ENCODE measurements at places on chromosomes 16 and 17.

DNA sequence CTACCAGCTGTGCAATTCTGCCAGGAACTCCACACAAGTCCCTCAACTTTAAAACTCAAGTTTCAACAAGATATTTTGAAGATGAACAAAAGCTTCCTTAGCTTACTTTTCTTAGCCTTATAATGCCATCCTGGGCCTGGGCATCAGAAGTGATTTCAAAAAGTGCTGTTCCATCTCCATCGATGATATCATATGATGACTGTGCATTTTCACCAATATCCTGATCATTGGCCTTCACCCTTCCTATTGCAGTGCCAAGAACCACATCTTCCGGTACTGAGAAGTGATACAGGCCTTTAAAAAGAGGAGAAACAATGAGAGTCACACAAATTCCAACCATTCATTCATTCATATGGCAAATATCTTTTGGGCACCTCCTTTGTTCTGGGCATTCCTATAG is 215.4 kb downstream of the CDH8 start:
- DNase-seq = no peak

DNA sequence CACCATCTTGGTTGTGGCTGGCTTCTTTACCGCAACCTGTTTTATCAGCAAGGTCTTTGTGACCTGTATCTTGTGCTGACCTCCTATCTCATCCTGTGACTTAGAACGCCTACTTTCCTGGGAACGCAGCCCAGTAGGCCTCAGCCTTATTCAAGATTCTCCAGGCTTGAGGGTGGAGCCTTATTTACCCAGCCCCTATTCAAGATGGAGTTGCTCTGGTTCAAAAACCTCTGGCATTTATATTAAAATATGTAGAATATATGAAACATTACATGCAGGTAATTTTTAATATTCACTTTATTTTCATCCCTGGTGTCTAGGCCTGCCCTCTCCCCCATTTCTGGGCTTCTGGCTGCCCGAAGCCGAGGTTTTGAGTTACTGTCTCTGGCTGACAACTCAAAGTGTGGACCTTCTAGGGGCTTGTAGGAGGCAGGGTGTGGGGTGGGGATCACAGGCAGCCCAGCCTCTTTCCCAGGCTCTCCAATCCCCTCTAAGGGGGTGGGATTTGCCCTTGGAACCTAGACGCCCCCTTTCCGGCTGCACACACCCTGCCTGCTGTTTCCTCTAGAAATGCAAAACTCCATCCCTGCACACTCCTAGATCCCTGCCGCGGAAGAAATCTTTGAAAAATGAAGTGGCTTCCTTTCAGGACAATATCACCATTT is 152.0 kb downstream of the KCNJ12 start:
- no peak for DNase-seq

- DNase-seq = no peak
Observed at GRCh38 chr17:28567604-28568003, 3.7 kb downstream of the PIGS start.

- no peak for DNase-seq
Observed at GRCh38 chr17:32110596-32110995, 31.7 kb upstream of the RHOT1 start.

DNA sequence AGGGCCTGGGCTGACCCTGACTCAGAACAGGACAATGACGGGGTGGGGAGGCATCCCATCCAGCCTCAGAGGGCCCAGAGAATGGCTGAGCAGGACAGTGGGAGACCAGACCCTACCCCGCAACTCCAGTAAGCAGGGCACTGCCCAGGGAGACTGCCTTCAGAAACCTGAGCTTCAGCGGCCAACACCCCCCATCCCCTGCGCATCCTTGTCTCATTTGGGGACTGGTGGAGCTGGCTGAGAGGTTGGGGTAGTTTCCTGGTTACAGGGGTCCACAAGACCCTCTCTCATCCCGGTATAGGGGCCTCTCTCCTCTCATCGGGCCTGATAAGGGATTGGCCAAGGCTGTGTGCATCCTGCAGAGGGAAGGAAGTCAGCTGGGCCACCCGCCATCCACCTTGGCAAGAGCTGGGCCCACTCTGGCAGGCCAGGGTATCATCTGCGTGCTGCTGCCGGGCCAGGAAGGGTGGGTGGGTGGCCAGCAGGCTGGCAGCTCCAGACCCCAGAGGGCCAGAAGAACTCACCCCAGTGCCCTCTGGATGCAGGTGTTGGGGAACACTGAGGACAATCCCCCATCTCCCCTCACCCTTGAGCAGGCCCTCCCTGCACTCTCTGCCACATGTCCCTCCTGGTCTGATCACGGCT is 229.1 kb downstream of the KATNIP start:
- no peak for DNase-seq

DNA sequence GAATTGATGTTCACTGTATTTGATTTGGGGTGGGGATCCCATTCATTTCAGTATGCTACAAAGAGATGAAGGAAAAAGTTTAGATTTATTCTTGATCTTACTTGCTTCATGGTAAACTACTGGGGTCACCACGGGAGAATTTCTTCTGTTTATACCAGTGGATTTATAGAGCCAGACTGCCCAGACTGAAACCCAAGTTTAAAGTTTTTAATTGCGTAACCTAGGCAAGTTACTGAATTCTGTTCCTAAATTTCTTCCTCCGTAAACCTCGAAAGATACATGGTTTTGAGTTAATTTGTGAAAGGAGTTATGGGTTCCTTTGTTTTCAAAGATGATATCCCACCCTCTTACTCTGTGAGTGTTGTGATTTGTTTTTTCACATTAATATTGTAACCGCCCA is 26.4 kb downstream of the PIGL start:
- DNase-seq = no peak

- no peak for DNase-seq
Observed at GRCh38 chr17:48754500-48755261, 26.1 kb upstream of the HOXB13 start.

- DNase-seq = no peak
Observed at GRCh38 chr16:70359552-70359951, 12.8 kb downstream of the DDX19A start.

DNA sequence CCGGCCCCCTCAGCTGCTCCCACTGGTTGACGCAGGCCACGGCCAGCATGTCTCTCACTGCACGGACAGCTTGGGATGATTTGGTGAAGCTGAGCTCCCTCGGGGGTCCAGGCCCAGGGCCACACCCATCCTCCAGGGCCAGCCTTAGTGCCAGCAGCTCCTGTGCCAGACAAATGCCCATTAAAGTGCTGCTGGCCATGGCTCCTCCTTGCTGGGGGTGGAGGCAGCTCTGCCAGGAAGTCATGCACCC is 2.5 kb downstream of the TRIM47 start:
- no peak for DNase-seq

GRCh38 chr17:3977387-3977786 is 13.2 kb upstream of the ATP2A3 start:
- DNase-seq = no peak

DNA sequence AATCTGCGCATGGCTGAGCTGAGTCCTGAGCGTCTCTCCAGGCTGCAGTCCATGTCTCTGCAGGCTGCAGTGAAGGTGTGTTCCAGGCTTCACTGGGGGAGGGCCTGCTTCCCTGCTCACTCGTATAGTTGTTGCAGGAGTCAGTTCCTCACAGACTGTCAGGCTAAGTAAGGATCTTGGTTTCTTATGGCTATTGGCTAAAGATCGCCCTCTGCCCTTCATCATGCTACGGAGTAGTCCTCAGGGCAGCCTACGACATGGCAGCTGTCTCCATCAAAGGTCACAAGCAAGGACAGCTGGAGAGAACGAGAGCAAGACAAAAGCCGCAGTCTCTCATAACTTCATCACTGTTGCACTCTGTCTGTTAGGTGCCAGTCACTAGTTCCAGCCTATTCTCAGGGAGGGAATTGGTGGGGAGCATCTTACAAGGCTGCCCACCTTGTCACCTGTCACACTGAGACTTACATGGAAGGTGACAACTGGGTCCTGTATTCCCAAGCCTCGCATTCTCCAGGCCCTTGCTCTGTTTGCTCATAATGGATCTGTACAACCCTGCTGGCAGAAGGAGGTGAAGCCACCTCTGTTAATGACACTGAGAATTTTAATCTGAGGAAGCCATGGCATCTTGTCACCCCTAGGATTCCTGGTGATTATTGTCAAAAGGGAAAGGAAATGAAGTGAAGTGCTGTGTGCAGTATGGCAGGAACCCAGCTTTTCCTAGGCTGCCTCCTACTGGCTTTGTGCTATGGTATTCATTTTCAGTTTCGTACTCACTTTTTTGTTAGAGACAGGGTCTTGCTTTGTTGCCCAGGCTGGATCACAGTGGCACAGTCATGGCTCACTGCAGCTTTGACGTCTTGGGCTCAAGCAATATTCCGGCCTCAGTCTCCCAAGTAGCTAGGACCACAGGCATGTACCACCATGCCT is 43.4 kb downstream of the MFSD11 start:
- DNase-seq = no peak

GRCh38 chr16:89361751-89362539 is 128.4 kb downstream of the ANKRD11 start:
- no peak for DNase-seq

- DNase-seq = no peak
Observed at GRCh38 chr16:68898026-68898425, 54.7 kb downstream of the TANGO6 start.

GRCh38 chr17:41184480-41184961 is at the start of gene KRTAP4-1:
Gene KRTAP4-1, minus strand, starts transcription at chr17:41184911. Its CDS starts 57 bp downstream, at chr17:41184854.
- no peak for DNase-seq

DNA sequence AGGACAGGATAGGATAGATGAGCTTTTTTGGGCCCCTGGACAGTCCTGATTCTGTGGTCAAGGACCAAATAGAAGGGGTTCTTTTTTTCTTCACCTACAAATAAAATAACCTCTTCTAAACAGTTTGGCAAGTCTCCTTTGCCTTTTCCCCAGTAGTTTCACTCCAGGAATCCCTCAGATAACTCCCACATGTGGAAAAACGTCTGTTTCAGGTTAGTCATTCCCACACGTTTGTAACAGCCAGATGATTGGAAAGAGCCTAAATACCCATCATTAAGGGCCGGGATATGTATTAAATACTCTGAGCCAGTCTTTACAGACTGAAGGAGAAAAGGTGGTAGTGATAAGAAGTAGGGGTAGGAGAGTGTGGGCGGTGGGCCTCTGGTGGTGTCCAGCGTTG is 58.3 kb downstream of the PLD6 start:
- DNase-seq = no peak

GRCh38 chr17:57138956-57139576 is 54.0 kb downstream of the AKAP1 start:
- DNase-seq = no peak

GRCh38 chr16:25868706-25869370 is 177.1 kb downstream of the HS3ST4 start:
- peak; percentile 19 for DNase-seq

DNA sequence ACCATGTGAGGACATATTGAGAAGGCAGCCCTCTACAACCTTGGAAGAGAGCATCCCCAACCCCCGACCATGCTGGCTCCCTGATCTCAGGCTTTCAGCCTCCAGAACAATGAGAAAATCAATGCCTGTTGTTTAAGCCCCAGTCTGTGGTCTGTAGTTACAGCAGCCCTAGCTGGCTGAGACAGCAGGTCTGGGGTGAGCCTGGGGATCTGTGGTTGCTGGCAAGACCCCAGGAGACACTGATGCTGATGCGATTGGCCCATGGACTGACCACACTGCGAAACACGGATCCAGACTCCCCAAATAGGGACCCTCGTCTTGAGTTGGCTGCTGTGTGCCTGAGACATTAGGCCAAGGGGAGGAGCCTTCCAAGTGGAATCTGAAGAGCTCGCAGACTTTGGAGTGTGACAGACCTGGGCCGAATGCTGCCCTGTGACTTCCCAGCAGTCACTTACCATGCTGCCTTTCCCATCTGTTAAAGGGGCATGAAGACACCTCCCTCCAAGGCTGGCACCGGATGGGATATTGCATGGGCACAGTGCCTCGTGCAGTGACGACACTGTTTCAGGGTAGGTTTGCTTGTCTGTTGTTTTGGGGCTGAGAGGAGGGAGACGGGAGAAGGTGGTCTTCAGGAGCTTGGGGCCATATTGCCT is 147.8 kb upstream of the RPL38 start:
- DNase-seq = peak; percentile 65

GRCh38 chr16:87674419-87674818 is 72.1 kb downstream of the JPH3 start:
- DNase-seq = no peak

GRCh38 chr17:27293359-27293897 is 486 bp upstream of the WSB1 start:
- no peak for DNase-seq

DNA sequence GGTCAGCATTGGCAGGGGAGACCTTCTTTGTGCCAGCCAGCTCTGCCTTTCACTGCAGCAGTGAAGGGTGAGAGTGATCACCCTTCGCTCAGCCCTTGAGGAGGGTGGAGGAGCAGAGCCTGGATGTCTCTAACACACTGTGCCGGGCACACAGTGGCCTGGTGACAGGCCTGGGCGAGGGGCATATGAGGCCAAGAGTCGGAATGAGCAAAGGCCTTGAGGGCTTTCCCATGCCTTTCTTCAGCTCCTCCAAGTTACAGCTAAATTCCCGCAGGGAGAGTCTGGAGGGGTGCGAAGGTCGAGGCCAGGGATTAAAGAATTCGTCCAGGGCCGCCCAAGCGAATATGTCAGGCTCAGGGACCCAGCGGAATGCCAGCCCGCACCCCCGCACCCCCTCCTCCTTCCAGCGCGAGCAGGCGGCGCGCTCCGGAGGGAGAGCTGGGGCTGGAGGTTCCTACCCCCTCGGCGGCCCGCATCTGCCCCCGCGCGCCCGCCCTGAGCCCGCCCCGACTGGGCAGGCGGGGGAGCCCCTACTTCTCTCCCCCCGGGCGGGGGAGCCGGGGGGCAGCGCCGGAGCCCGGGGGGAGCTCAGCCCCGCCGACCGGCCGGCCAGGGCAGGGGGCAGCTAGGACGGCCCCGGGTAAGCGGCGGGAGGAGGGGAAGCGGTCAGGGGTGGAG is at the start of gene RASL10B:
Gene RASL10B (plus strand): TSS at position 401 of the 678 bp plus-strand sequence. CDS start 3,546 bp downstream, outside the sequence.
- DNase-seq = peak; percentile 81

DNA sequence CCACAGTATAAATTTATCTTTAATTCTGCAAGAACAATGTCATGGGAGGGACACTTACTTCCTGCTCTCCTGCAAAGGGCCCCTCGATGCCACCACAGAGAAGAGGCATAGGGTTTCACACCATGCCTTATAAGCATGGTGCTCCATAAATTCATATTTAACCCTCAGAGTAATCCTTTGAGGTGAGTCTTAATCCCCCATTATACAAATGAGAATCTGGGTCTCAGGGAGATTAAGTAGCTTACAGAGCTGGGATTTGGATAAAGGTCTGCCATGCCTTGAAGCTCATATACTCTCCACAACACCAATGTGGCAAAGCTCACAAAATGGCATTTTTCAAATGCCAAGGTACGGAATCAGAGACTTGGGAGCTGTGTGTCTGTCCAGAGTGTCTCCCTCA is 268.5 kb upstream of the CCL2 start:
- DNase-seq = peak; percentile 26

GRCh38 chr17:80968602-80969029 is 23.0 kb upstream of the CHMP6 start:
- DNase-seq = peak; percentile 68

- peak; percentile 96 for DNase-seq
Observed at GRCh38 chr17:43398724-43399595, at the start of gene ARL4D. Gene ARL4D, plus strand, starts transcription at chr17:43398993. Its CDS starts 740 bp downstream, at chr17:43399733.

GRCh38 chr17:3866276-3866675 is 20.2 kb upstream of the NCBP3 start:
- DNase-seq = no peak

- DNase-seq = peak; percentile 60
Observed at GRCh38 chr16:26441178-26441577, 625.5 kb upstream of the C16orf82 start.

GRCh38 chr16:84315422-84315821 is 20.7 kb downstream of the WFDC1 start:
- DNase-seq = no peak

Measured in eye (tissue), 1 donor.